HEK293T (cell line): ENCODE measurements at places on chromosomes 4 and X.

- DNase-seq = peak; percentile 64
These were observed 821 bp upstream of the NALF2 start for GRCh38 chrX:69503228-69503781.

- no peak for DNase-seq
These were observed 20.6 kb downstream of the CAMK2D start for GRCh38 chr4:113740857-113741379.

DNA sequence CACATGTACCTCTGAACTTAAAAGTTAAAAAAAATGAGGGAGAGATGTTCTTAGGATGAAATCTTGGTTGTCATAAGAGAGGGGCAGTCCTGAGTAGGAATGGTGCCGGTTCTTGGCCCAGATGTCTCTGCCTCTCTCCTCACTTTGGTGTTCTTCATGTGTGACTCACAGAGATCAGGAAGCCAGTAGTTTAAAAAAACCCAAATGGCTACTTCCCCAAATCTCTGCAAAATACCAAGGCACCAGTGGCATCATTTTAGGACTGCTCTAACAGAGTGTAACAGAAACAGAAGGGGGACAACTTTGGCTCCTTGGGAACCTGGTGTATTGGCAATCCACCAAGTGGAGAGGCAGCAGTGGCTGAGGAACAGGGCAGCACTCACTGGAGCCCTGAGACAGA, 116.8 kb downstream of the SCD5 start:
- DNase-seq = no peak

DNA sequence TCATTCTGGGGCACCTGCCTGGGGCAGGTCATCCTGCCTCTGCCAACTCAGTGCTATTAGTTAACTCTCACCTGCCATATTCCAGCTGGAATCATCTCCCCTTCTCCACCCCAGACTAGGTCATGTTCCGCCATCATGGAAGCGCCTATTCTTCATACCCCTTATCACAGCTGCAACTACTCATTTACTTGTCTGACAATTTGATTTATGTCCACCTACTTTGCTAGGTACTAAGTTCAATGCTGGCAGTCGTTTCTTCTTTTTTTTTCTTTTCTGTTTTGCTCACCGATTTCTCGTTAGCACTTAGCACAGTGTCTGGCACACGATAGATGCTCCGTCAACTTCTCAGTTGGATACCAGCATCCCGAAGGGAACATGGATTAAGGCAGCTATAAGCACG, 1.1 kb upstream of the FMR1 start:
- no peak for DNase-seq

GRCh38 chrX:120801426-120801825, 74.2 kb downstream of the CT47B1 start:
- no peak for DNase-seq

DNA sequence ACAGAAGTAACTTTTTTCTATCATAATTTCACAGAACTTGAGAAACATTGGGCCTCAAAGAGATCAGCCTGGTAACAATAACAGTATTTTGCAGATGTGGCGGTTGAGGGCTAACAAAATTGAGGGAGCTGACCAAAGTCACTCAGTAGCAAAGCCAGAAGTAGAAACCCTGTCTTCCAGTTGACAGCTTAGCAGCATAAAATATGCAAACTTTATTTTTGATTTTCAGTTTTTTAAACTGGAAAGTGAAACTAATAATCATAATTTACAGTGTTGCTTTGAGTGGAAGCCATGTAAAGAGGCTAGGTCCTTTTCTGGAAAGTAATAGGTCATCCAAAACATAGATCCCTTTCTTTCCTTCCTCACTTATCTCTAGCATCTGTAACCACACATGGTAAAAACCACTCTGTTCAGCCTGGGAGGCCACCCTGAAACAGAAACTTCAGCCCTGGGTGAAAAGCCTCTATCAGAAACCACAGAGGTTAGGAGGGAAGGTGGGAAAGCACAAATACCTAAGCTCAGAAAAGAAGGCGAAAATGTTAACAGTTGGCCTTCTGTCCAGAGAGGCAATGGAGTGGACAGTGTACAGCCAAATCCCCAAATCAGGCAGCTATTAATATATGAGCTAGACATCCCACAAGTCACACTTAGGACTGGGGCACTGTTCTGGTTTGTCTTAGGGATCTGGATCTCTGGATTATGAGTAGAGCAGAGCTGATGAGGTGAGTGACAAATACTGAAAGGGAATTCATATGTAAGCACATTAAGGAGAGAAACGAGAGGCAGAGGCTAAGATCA, 61.1 kb upstream of the ARSJ start:
- no peak for DNase-seq

DNA sequence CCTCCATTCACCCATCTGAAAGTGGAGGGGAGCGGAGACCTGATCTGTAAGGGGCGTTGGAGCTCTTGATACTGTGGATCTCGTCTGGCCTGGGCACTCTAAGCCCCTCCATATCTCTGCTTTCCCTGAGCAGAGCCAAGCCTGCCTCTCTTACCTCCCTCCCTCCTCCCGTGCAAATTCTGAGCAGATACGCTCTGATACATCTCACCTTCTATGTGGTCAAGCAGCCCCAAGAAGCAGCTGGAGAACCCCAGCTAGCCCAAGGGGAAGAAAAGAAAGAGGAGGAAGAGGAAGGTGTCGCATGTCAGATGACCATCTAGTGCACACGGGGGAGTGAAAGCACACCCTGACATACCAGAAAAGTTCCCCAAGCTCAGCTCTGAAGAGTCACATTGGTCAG, 1.9 kb upstream of the DGAT2L6 start:
- no peak for DNase-seq

- no peak for DNase-seq
These were observed 17.2 kb upstream of the SCRG1 start for GRCh38 chr4:173415885-173416653.

DNA sequence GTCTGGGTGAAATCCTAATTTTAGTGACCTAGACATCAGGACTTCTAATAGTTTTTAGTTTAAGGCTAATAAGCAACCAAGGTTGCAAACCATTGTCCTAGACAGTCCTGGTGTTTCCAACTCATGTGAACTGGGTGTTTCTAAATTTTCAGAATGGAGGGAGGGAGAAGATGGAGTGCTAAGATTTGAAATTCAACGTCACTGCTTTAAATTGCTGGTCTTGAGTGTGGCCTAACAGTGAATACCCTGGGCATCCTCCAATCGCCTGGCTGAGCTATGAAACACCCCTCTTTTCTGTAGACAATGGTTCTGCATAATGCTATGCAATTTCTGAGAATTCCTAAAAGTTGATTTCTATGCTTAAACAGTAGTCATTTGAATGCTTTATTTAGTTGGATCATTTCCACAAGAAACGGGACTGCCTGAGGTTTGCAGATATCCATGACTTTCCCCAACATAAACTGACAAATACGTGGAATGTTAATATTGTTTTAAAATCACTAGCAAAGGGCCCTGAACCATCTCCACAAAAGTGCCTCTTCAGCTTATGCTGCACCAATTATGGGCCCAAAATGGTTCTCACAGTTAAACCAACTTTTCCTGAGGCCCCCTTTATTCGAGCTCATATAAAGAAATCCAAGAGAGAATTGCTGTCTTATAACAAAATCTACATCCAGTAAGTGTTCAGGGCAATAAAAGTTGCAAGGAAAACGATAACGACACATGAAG, 1.1 kb downstream of the FBXL5 start:
- DNase-seq = no peak

DNA sequence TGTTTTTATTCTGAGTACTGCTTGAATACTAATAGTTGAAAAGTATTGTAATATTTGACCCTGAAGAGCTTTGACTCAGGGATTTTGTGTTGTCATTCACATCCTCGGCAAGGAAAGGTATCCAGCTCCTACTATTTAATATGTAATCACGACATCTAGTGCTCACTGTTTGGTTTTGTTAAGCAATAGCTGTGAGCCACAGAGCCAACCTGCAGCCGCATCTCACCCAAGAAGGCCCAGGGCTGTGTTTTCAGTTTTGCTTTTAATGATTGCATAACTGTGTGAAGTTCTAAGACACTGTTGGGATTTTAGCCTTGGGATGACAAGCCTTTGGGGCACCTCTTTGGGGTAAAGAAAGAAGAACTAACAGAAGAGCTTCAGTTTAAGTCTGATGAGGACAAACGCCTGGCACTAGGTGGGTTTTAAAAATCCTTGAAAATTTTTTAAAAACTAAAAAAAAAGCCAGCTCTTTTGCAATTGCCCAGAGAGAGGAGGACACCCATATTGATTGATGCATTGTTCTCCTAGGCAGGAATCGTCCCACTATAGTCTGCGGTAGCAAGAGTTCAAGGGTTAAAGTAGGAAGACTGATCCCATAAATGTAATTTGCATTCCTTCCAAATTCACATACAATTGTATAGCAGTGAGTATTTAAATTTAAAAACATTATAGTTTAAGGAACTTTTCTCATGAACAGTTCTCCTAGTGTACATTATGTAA, 157.8 kb downstream of the RELL1 start:
- no peak for DNase-seq

GRCh38 chr4:154367659-154368058, 123.9 kb downstream of the DCHS2 start:
- DNase-seq = no peak

GRCh38 chrX:46278572-46278971, 266.6 kb downstream of the ZNF674 start:
- no peak for DNase-seq

DNA sequence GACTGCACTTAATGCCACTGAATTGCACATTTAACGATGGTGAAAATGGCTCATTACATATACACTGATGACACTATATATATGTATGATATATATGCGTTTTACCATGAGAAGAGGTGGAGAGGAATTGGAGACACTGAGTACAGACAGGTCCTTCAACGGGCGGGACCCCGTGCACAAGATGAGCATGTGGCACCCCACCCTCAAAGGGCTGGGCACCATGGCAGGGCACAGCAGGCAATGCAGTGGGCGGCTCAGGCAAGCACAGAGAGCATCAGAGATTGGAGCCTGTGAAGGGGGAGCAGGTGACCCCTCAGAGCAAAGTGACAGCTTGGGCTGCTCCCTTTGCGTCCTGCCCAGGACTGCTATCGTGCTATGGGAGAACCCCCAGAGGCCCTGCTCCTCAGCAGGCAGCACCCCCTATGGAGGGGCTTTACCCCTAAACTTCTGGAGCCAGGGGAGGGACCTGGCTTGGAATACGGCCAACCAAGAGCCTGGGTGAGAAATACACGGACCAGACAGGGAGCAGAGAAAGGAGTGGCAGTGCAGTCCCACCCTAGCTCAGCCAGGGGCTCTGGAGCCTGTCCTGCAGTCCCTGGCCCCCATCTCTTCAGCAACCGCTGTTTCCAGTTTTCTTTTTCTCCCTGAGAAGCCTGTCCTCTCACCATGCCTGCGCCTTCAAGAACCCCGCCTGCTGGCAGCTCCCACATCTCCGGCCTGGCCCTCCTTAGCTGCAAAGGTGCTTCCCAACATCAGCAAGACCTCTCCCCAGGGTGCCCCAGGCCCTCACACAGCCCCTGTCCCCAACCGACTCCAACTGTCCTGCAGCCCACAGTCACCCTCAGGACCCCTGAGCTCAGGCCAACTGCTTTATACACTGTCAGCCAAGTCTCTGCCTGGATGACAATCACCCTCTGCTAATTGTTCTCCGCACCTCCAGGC, 10.5 kb downstream of the SLC6A8 start:
- no peak for DNase-seq

DNA sequence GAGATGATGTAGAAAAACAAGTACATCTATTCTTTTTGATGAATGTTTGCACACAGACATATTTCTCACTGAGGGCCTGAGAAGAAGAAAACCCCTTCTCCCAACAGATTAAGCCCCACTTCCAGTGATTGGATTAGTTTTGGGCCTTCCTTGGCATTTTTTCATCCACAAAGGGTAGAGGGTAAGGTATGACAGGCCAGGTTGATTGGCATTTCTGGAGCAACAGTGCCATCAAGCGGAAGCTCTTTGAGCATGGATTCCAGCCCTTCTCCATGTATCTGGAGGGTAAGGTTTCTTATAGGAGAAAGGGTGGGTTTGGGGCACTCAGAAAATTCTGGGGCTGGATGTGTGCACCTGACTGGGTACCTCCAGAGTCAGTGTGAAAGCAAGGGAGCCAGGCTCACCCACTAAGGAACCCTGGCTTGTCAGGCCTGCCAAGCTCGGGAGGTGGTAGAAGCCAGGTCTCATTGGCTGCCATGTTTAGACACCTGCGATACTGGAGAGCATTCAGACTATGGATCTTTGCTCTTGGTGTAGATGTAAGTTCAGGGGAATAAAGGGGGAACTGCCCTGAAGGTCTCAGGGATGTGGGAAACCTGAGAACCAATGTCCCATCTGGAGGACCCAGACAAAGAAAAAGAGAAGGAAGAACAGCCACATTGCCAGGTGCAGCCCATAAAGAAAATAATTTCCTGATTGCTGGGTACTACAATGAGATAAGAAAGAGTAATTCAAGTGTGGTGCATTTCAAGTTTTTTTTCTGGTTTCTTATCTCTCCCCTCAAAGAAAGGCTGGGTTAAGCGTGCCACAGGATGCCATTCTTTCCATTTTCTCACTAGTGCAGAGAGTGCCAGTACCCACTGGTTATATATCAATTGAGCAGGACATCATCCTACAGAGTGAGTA, 222.3 kb upstream of the AGTR2 start:
- peak; percentile 48 for DNase-seq

DNA sequence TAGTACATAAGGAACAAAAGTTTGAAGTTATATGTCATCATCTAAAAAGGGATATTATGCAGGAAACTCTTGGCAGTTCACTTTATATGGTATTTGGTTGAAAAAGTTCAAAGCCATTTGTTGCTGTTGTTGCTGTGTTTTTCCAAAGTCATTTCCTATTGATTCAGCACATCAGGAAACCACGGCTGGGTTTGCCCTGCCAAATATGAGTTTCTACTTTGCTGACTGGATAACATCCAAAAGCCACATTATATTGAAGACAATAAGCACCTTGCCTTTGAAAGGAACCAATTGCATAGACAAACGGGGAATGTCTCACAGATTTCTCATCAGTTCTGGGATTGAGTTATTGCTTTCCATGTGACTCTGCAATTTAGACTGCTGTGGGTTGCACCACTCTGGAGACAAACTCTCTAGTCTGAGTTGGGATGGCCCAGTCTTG, 206.1 kb downstream of the SLC39A8 start:
- DNase-seq = no peak
